Stromal cell of bone marrow (primary cell): ENCODE measurements at places on chromosomes 3 and 15.

DNA sequence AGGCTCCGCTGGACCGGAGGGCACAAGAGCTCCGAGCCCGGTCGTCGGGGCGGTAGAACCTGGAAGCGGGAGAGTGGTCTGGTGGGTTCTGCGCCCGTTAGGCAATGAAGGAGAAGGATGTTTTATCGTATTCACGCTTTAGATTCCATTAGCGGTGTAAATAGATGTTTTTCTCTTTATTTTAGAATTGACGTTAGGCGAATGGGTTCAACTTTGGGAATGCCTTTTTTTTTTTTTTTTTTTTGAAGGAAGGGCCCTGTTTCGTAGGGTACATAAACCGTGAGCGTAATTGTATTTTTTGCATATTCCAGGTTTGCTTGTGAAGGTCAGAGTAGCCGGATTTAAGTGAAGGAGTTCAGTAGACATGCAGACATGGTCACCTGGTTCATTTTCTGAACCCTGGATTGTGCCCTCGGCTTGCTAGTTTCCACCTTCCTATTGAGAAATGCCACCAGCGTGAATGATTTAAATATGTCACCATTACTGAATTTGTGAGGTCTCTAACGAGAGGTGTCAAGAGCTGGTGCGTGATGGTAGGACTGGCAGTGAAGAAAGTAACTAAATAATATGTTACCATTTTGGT lies 808 bp downstream of the RBM6 start:
- no peak for DNase-seq

GRCh38 chr3:20669184-20669583 lies 483.2 kb upstream of the SGO1 start:
- DNase-seq, result peak; percentile 20

GRCh38 chr15:33968224-33968623 lies at the start of gene CHRM5:
Gene CHRM5 (plus strand): TSS chr15:33968497. CDS start chr15:34062718, 94,221 bp downstream.
- no peak for DNase-seq

DNA sequence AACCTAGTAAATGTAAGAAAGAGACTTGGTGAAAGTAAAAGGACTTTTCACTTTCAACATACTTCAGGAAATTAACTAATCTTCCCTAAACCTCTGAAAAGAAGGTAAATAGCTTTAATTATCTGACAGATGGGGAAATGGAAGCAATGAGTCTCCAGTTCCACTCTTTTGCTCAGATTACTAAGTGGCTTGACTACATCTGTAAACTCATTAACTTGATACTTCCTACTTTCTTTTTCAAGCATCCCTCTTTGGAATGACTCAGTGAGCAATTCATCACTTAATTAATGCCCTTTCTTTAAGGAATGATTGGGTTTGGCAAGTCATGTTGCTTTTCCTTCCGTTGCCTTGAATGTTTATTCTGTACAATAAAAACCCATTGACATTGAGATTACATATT lies 234.2 kb downstream of the GRM7 start:
- no peak for DNase-seq

DNA sequence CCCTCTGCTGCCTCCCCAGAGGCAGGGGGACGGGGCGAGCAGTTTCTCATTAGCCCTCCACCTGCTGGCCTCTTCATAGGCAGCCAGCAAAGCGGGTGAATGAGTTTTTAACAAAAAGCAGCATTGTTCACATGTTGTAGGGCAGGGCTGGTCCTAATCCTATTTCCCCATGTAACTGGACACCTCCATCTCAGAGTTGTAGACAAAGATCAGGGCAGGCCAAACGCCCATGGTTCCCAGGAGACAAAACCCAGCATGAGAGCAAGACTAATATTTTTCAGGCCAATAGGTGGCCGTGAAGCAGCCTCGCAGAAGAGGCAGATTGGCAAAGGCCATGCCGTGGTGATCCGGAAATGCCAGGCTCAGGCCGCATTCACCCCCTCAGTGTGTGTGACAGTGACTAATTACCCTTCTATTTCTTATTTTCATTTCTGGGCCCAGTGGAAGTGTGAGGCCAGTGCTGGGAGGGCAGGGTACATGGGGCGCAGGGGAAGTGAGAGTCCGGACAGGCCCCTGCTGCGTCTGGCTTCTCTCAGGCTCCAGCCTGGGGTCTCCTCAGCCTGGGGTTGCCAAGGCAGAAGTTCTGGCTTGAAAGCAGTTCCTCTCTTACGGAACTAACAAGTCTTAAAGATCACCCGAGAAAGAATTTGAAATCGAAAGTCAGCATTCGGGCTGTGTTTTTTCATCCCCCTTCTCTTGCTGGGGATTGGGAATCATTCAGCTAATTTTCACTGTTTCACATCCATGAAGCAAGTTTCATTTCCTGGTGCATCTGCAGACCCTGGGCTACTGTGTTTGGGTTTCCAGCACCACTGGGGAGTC lies 64.8 kb downstream of the BOC start:
- DNase-seq, result peak; percentile 84

- DNase-seq, result no peak
Observed at GRCh38 chr3:110955301-110955880, 116.2 kb upstream of the NECTIN3 start.

GRCh38 chr3:195794708-195795107 lies 17.0 kb downstream of the MUC4 start:
- DNase-seq, result no peak

- no peak for DNase-seq
Observed at GRCh38 chr15:77605547-77605946, 27.2 kb downstream of the LINGO1 start.

DNA sequence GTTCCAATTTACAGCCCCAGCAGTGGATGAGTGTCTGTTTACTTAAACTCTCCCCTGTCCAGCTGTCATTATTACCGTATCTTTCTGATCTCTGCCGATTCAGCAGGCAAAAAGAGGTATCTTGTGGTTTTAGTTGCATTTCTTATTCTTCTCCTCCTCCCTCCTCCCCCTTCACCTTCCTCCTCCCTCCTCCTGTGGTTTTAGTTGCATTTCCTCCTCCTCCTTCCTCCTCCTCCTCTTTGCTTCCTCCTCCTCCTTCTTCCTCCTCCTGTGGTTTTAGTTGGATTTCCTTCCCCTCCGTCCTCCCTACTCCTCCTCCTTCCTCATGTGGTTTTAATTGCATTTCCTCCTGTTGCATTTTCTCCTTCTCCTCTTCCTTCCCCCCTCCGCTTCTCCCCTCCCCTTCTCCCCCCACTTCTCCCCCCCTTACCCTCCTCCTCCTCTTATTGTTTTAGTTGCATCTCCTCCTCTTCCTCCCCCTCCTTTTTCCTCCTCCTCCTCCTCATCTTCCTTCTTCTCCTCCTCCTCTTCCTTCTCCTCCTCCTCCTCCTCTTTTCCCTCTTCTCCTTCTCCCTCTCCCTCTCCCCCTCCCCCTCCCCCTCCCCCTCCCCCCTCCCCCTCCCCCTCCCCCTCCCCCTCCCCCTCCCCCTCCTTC lies 25.3 kb upstream of the VPS33B start:
- DNase-seq, result no peak

DNA sequence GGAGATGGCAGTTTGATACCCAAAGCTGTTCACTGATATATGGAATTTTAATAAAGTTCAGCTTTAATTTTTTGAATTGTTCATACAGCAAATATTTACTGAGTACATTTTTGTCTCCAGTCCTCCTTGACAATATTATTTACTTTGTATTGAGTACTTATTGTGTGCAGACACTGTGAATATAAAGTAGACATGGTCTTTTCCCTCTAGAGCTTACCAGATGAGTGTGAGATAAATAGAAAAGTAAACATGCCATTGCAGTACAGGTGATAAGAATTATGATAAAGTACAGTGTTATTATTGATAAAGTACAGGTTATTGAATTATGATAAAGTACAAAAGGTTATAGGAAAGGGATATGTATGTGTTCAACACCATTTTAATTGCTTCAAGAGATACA lies 2.1 kb downstream of the UBA5 start:
- DNase-seq, result no peak

GRCh38 chr3:170725285-170725731 lies 139.4 kb upstream of the SLC7A14 start:
- no peak for DNase-seq

- peak; percentile 2 for DNase-seq
Observed at GRCh38 chr15:36544518-36545466, 34.6 kb upstream of the CDIN1 start.

- DNase-seq, result no peak
Observed at GRCh38 chr15:31483986-31484951, 157.6 kb downstream of the KLF13 start.

DNA sequence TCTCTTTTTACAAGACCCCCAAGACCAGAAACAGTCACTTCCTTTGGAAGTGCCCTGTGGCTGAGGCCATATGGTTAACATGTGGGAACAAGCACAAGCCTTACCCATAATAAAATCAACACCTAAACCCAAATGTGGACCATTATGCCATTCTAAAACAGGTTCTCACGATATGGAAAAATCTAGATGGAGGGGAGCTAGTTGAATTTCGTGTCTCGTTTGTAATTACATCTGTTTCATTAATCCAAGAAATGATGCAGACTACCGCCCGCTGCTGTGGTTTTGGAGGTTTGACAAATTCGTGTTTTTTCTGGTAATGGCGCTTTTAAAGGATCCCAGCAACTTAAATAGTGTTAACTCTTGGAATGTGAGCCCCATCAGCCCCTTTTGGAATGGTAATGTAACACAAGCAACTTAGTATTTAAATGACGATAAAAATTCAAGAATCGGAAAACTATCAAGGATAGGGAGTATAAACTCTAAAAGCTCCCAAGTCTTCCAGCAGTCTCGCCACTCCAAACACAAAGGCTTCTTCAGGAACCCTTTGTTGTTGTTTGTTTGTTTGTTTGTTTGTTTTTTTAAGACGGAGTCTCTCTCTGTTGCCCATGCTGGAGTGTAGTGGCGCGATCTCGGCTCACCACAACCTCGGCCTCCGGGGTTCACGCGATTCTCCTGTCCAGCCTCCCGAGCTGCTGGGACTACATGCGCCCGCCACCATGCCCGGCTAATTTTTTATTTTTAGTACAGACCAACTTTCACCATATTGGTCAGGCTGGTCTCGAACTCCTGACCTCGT lies 1.1 kb downstream of the CNBP start:
- no peak for DNase-seq

GRCh38 chr3:141452045-141452444 lies 34.8 kb upstream of the RASA2 start:
- DNase-seq, result peak; percentile 57

- DNase-seq, result no peak
Observed at GRCh38 chr15:101342056-101342455, 47.0 kb upstream of the SNRPA1 start.

- no peak for DNase-seq
Observed at GRCh38 chr3:157718800-157719199, 215.6 kb upstream of the VEPH1 start.

DNA sequence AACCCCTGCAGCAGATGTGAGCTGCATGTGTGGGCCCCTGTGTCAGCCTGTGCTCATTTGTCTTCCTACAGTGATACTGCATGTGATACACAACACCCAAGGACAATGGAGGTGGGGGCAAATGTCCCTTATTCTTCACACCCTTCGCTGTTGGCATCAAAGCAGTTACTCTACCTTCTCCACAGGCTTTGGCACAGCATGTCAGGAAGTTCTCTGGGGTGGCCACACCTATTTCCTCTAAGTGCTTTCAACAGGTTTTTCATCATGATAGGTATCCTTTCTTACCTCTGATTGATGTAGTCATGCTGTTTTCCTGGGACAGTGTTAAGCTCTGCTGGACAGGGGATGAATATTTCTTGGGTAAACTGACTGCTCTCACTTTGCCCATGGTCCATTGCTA lies 29.5 kb downstream of the ZNF662 start:
- DNase-seq, result no peak

DNA sequence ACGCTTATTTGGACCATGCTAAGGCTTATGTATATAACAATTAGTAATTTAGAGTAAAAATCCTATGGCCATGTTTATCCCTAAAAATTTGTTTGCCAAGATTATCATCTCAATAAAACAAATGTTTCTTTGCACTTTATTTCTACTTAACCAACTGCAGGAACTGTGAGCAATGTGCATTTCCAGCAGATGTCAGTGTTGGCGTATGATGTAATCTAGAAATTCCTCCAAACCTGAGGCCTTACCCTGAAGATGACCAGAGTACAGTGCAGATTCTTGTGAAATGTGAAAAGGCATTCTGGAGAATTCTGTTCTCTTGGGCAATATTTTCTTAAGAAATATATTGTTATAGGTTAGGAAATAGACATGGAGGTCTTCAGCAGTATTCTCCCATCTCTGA lies 205.9 kb downstream of the MBNL1 start:
- DNase-seq, result peak; percentile 46

- DNase-seq, result no peak
Observed at GRCh38 chr15:95690631-95691340, 639.7 kb upstream of the NR2F2 start.

DNA sequence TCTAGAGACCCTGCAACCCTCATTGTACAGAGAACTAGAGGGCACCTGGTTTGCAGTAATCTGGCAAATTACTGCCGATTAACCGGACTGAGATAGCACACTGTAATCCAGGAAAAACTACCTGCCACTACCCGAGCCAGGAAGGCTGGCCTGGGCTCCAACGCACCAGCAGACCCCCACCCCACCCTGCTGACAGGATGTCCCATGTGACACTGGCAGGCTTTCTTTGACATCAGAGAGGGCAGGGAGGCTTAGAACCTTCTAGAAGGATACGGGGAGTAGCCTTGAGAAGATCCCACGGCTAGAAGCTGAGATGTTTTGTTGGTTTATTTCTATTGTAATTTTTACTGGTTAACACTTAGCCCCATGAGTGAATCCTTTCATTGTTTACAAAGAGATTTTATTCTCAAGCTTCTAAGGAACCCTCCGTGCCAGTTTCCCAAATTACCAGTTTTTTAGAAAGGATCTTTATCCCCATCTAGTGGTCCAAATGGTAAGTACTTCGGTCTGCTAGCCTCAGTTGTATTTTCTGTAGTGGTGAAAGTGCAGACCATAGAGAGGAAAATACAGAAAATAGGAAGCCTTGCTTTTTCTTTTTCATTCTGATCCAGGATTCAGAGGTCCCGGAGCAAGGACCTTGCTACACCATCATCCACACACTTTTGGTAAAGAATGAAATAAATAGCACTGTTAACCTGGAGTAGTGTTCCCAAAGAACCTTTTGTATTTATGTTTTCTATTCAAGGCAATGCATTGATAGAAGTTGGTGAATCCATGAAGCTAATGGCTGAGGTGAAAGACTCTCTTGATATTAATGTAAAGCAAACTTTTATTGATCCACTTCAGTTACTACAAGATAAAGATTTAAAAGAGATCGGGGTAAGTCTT lies 81.9 kb upstream of the ADAMTSL3 start:
- peak; percentile 25 for DNase-seq

DNA sequence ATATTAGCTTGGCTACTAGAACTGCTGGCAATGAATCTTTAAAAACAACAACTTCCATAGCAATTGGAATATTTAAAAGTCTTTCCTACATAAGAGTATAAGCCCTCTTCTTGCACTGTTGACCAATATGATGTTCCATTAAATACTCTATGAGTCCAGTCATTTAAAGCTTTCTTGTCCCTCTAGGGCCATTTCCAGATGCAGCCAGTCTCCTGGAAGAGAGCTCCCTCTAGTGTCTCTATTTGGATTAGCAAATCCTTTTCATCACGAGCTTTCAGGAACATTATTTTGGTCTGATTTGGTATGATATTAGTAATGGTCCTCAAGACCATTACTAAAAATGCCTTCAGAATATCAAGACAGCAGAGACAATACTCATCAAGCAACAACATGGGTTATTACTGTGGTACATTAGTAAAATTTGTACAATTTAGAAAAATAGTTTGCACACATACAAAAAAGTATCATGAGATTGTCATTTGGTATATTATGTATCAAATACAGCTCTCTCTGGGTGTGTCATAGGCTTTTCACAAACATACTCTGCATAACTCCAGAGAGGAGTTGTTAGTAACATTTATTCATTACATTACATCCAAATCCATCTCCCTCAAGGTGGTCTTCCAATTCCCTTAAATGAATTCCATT lies 101.3 kb downstream of the DPH6 start:
- peak; percentile 36 for DNase-seq

- no peak for DNase-seq
Observed at GRCh38 chr3:43949594-43949993, 258.9 kb downstream of the ABHD5 start.
